Stimulated activated CD4-positive, alpha-beta T cell treated with anti-CD3 and anti-CD28 coated beads, Interleukin-2, amount 100 ng/mL, for 24 hours (primary cell): ENCODE measurements at places on chromosomes 4 and X.

GRCh38 chrX:153692611-153693156, 5.0 kb downstream of the SLC6A8 start:
- DNase-seq = no peak

GRCh38 chrX:100643956-100644860, at the start of gene SRPX2:
TSS of gene SRPX2 (plus strand) at chrX:100644199. CDS start at chrX:100646323, 2,124 bp downstream.
- no peak for DNase-seq

- DNase-seq = no peak
Measured at GRCh38 chr4:79253924-79254323, 71.9 kb downstream of the NAA11 start.

- no peak for DNase-seq
Measured at GRCh38 chr4:25773358-25773757, 89.4 kb downstream of the SEL1L3 start.

GRCh38 chrX:25083661-25084060, 67.9 kb upstream of the ARX start:
- DNase-seq = no peak

DNA sequence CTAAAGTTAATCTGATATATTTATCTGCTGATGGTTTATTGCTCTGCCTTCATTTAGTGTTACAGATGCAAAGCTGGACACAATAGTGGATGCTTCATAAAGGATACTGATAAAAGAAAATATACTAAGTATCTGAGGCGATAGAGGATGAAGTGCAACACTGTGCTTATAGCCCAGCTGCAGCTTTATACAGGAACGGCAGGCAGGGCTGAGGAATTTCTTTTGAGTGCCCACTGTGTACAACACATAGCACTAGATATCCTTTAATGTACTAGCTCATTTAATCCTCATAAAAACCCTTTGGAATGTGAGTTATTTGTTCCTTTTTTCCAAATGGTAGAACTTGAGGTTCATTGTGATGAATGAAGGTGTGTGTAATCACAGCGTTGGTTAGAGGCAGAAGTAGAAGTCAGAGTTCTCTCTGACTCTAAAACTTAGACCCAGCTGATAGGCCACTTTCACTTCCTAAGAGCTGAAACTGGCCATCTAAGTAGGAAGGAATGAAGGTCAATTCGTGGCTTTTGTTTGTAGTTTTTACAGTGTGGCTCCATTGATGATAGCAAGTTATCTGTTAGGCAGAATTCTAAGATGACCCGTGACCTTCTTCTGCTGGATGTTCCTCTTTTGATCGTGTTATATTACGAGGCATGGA, 138.0 kb downstream of the VEGFC start:
- no peak for DNase-seq

DNA sequence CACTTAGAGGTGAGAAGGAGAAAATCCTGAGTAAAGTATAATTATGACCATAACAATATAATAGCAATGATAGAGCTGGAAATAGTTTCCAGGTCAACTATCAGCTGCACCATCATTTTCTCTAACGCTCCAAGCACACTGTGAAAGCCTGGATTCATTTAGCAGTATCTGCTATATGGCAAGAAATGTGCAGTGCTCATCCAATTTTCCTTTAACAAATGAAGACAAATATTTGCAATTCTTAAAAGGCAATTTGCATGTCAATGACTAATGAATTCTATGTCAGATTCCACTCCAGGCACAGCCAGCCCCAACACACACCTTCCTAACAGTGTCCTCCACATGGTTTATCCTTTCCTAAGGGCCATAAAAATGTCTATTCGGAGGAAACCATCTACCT, 12.7 kb downstream of the PRSS12 start:
- no peak for DNase-seq

DNA sequence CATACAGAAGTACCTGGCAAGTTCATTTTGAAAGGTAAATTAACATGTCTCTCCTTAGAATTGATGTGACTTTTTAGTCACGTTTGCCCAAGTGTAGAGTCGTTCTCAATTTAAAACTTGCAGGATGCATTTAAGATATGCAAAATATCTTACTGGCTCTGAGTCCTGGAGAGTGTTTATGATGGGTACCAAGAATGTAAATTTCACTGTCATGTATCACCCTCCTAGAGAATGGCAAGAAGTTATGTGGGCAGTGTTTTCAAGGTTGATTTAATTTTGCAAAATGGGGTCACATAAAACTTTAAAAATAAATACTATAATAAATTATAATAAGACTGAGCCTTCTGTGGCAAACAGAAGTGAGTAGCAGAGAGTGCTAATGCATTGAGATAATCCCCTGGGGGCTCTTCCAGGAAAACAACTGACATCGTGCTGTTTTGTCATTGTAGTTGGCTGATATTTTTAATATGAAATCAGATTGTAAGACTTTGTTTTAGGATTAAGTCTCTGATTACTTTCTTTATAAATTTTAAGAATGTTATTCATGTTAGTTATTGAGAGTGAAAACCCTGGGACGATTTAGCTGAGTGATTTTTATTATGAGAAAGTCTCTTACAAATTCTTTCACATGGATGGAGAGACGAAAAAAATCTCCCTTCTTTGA, 103.0 kb downstream of the AFF1 start:
- no peak for DNase-seq

DNA sequence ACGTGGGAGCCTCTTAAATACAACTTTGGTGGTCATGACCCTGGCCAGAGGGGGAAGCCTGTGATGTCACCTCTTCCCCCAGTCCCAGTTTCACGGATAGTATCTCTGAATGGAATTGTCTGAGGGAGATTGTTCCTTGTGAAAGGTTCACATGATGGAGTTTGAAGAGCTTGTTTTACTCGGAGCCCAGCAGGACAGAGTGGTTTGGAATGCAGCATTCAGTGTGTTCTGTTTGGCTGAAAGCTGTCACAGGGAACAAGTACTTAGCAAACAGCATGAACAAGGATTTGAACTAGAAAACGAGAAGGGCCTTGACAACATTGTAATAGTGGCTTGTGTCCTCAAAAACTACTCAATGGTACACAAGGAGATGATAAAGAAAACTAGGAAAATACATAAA, 133.9 kb upstream of the CXorf66 start:
- no peak for DNase-seq

GRCh38 chr4:52572936-52573485, 86.1 kb downstream of the USP46 start:
- DNase-seq = no peak

- no peak for DNase-seq
Measured at GRCh38 chr4:102217345-102217744, 127.9 kb downstream of the SLC39A8 start.

GRCh38 chr4:187268940-187269339, 545.3 kb upstream of the FAT1 start:
- DNase-seq = no peak

DNA sequence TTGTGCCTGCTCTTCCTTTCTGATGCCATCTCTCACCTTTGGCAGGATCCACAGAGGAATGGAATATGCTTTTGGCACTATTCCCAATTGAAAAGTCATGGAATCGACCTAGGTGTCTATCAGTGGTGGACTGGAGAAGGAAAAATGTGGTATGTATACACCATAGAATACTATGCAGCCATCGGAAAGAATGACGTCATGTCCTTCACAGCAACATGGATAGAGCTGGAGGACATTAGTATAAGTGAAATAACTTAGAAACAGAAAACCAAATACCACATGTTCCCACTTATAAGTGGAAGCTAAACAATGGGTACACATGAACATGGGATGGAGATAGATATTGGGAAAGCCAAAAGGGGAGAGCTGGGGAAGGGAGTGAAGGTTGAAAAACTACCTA, 58.3 kb upstream of the SMIM31 start:
- DNase-seq = no peak

GRCh38 chr4:113979148-113979904, at the start of gene ARSJ:
TSS of gene ARSJ (minus strand) at chr4:113979647. CDS start at chr4:113978834, 813 bp downstream.
- DNase-seq = no peak

DNA sequence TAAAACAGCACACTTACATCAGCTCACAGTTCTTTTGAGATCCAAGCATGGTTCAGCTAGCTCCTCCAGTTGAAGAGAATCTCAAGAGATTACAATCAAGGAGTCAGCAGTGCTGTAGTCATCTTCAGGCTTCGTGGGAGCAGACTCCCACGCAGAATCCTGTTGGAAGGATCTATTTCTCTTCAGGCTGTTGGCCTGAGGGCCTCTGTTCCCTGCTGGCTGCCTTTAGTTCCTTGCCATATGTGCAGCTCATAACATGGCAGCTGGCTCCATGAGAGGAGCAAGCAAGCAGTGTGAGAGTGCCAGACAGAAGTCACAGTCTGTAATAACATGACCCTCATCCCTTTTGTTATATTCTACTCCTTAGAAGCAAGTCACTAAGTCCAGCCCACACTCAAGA, 168.6 kb downstream of the COX18 start:
- no peak for DNase-seq

DNA sequence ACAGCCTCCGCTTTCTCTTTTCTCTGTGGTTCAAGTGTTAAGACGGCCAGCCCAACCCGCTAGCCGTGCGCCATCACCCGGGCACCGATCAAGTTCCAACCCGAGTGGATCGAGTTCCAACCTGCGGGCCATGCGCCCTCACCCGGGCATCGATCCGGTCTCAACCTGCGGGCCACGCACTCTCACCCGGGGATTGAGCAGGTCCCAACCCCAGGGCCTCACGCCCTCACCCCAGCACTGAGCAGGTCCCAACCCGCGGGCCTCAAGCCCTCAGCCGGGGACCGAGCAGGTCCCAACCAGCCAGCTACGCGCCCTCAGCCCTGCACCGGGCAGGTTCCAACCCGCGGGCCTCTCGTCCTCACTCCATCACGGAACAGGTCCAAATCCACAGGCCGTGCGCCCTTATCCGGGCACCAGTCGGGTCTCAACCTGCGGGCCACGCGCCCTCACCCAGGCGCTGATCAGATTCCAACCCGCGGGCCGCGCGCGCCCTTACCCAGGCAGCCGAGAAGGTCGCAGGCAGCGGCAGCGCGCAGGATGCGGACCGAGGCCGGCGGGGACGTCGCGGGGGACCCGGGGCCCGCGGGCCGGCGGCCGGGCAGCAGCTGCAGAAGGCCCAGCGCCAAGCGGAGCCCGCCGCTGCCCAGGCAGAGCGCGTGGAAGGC, 443 bp downstream of the GPR143 start:
- no peak for DNase-seq

GRCh38 chr4:10577018-10577417, 107.5 kb downstream of the CLNK start:
- no peak for DNase-seq

GRCh38 chrX:903116-903515, 272.5 kb downstream of the SHOX start:
- no peak for DNase-seq

DNA sequence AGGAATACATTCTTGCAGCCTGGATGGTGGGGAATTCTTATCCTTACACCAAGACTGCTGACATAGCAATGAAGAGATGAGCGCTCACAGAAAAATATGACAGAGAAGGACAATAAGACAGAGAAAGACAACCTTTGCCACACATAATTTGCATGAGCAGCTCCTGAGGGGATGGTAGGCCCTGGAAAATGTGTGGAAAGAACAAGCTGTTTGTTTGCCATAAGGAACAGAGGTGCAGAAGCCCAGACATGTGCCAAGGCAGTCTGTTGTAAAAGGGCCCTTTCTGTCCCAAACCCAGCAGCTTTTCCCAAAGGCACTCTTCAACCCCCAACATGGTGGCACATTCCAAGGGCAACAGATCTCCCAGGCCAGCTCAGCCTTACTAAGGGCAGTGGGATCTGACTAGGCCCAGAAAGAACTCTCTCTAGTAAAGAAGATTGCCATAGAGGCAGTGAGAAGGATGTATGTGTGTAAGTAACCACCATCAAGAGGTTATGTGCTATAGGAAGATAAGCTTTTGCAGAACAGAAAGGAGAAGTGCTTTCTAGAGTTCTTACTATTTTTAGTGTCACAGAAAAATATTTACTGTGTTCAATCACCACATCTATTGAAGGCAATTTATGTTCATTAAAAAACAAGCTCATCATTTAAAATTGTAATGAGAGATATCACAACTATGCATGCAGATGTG, 287.0 kb upstream of the RASGEF1B start:
- DNase-seq = no peak

DNA sequence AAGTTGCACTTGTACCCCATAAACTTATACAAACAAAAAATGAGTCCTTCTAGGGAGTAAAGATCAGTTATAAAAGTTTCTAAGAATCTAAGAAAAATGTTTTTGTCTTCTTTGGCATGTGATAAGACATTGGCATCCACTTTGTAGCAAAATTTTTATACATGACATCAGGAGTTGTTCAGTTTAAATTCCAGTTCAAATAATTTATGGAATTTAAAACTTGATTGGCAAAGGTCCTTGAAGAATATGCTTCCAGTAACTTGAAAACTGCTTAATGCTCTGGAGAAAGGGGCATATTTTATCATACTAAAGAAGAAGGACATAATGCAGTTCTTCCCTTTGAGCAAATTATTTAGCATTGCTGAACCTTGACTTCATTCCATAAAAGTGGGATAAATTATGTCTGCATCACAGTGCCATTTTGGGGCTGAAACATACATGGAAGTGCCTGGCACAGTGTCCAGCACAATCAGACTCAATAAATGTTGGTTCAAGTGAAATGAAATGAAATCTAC, 163.3 kb upstream of the IL15 start:
- DNase-seq = no peak

GRCh38 chr4:72591547-72592454, 22.8 kb upstream of the ADAMTS3 start:
- DNase-seq = no peak

DNA sequence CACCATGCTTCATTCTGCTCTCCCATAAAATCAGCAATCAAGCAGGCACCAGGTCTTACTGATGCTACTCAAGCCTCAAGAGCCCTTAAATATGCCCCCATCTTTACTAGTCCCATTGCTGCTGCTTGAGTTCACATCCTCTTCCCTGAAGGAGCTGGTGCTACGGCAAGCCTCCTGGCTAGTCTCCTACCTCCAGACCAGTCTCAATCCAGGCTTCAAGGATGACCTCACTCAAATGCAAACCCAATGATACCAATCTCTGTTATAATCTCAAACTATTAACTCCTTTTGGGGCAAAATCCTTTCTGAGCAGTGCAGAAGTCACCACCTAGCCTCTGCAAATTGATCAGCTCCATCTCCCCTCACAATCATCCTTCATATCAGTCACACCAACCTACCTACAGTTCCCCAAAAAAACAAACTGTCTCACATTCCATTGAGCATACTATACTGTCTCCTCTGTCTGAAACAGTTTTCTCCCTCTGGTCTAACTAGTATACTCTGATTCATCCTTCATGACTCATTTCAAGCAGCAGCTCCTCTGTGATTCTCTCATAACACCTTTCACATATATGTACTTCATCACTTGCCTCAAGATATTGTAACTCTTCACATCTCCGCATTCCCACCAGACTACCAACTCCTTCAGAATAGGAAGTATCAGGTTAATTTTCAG, 30.0 kb downstream of the PAPSS1 start:
- no peak for DNase-seq

- no peak for DNase-seq
Measured at GRCh38 chr4:164304861-164305260, 449.1 kb upstream of the SMIM31 start.

- no peak for DNase-seq
Measured at GRCh38 chrX:45740291-45740690, 539.6 kb upstream of the DIPK2B start.

- DNase-seq = peak; percentile 4
Measured at GRCh38 chr4:8656711-8657380, 64.3 kb downstream of the CPZ start.

- DNase-seq = no peak
Measured at GRCh38 chr4:68683034-68683433, 12.6 kb upstream of the UGT2B15 start.

GRCh38 chr4:71300964-71301363, 37.9 kb upstream of the SLC4A4 start:
- DNase-seq = no peak

GRCh38 chr4:15755321-15756155, 22.6 kb upstream of the CD38 start:
- DNase-seq = peak; percentile 64

- DNase-seq = no peak
Measured at GRCh38 chrX:155065035-155065734, 5.8 kb downstream of the CMC4 start.
